Amniotic stem cell (primary cell): ENCODE measurements at places on chromosomes 3 and 15.

GRCh38 chr3:119690043-119690656, 12.7 kb upstream of the CFAP91 start:
- no peak for DNase-seq

- DNase-seq, result no peak
These were observed 21.1 kb upstream of the GBE1 start for GRCh38 chr3:81782585-81782984.

DNA sequence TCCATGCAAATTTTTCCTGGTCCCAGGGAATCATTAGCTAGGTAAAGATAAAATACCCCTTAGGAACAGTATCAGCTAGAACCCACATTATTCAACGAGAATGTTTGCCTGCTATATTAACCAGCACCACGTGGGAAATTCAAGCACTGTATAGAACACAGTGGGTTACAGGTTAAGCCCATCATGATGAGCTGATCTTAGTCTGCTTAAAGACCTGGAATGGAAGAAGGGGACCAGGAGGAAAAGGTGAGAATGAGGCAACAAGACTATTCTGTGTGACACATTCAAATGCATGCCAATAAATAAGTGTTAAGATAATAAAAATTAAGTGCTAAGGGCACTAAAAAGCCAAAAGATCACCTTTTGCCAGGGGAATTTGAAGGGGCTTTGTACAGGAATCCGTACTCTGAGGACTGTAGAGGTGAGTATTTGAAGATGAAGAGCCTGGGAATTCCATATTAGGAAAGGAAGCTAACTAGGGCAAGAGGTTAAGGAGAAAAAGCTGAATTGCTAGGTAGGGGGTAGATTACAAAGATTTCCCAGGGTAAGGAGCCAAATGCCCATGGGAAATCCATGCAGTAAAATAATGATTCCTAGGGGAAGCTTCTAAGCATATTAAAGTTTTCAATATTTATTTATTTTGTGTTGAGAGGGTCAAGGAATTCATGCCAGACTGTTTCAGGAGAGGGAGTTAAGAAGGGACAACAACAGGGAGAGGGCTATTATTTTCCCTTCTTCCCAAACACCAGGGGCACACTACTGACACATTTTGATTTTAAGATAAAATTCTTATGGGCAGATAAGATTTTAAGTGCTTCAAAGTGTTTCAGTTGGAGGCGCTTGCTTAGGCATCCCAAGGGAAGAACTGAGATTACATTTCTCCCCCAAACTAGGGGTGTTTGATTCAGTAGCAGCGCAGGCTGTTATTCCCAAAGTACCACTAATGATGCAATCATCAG, 2.3 kb upstream of the MED12L start:
- no peak for DNase-seq

DNA sequence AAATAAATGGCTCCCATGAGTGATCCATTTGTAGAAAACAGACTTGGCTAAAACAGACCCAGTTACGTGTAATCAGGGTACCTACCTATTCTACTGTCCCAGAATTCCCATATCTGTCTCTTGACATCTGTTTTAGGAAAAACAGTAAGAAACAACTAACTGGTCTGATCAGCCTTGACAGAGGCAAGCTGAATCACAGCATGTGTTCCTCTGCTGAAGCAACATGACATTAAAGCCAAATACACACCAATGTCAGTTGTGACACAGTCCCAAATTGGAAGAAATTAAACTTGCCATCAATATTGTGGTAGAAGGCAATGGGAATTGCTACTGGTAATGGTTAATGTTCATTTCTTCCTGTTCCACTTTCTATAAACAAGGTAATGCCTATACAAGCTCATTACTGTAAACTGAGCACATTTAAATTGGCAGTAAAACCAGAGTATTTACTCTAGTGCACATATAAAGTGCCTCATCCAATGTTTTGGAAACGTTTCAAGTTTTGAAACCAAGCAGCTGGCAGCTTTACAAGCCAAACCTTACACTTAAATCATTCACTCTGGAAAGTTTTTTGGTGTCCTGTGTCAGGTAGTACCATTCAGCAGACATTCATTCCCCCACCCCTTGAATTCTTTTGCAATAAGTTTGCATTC, 27.0 kb downstream of the ALDH1A2 start:
- DNase-seq, result no peak

DNA sequence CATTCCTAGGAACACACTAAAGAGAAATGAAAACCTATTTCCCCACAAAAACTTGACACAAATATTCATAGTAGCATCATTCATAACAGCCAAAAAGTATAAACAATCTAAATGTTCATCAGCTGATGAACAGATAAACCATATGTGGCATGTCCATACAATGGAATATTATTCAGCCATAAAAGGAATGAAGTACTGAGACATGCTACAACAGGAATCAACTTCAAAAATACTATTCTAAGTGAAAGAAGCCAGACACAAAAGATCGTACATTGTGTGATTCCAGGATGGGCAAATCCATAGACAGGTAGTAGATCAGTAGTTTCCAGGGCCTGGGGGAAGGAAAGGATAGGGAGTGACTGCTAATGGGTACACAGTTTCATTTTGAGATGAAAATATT, 118.0 kb downstream of the GSK3B start:
- no peak for DNase-seq

DNA sequence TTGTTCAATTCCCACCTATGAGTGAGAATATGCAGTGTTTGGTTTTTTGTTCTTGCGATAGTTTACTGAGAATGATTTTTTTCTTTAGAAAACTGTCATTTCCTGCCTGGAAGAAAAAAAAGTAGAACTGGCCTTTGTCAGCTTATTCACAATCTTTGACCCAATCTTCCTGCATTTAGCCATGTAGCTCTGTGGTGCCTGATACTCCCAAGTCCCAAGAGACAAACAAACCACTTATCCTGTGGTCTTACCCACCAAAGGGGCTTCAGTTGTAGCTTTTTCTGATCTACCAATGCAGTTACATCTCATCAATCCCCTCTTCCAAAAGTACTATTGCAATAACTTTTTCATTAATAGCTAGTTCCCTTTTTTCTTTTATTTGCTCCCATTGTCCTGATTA, 444.6 kb downstream of the GRM7 start:
- no peak for DNase-seq

GRCh38 chr15:48642795-48643194, 2.7 kb downstream of the FBN1 start:
- no peak for DNase-seq

- no peak for DNase-seq
These were observed 169.8 kb upstream of the ROBO1 start for GRCh38 chr3:79937567-79937966.

DNA sequence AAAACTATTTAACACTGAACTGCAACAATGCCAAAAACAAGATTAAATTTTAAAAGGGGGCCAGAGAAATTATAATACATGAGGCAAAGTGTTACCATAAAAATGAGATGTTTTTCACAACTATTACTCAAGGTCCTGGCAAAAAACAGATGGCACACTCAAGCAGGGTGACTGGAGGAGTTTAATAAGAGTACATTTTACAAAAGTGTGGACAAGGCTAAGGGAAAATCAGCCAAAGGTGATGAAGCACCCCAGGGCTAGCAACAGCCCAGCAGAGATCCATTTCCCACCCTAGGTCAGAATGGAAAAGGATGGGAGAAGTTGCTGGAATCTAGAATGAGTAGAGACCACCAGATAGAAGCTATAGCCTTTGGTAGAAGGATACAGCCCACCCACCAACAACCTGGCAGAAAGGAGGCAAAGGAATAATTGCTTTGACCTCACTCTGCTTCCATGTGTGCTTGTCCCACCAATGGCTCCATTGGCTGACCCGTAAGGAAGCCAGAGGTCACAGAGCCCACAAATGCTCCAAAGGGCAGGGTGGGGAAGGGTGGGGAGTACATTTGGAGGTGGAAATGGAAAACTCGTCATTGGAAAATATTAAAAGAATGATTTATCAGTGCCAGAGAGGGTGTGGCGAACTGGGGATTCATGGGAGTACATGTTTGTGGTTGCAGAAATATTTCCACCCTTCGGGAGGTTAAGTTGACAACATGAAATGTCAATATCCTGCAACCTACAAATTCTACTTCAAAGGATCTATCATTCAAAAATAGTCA, 161.0 kb upstream of the UBE2E2 start:
- no peak for DNase-seq

DNA sequence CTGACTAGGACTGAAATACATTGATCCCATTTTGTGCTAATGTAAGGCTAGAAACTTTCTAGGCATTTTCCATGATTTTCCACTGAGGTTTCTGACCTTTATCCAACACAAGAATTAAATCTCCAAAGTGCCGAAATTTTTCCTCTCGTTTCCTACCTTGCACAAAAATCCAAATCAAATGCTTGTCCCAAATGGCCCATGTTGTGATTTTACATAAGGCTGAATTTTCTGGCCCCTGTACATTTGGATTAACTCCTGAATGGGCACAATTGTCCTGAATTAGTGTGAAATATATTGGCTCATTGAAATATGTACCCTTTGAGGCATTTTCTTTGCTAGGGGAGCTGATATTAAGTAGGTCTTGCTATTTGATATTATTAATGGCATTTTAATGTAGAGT, 105.6 kb upstream of the CBLB start:
- DNase-seq, result no peak

GRCh38 chr15:63860155-63860554, 26.4 kb upstream of the HERC1 start:
- no peak for DNase-seq

- no peak for DNase-seq
These were observed 11.8 kb upstream of the SCN10A start for GRCh38 chr3:38827791-38828190.

- DNase-seq, result no peak
These were observed 53.1 kb upstream of the ABHD2 start for GRCh38 chr15:89035150-89035549.

DNA sequence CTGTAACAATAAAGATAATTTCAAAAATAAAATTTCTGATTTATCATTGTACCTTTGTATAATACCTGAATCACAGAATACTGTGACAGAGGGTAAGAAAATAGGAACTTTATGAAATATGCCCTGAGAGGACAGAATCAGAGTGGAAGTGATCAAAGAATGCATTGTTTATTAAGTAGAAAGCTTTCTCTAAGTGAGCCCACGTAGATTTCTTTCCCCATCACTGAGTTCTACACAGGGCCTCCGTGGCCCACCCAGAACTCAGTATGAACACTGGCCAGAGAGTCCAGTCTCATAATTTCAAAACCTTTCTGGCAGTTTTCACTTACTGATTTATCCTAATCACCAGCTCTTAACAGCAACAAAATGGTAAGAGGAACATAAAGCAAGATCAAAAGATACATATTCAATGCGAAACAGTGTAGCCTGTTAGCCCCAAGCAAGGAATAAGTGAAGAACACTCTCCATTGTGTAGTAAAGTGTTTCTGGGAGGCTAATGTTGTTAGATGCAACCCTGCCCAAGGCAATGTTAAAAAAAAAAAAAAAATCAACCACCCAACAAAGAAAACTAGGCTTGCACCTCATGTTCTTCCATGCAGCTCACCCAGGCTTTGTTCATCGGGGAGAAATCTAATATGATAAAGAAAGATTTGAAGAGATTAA, 341.3 kb downstream of the LSAMP start:
- DNase-seq, result no peak

- DNase-seq, result no peak
These were observed 92.7 kb upstream of the PLXND1 start for GRCh38 chr3:129699199-129699598.

DNA sequence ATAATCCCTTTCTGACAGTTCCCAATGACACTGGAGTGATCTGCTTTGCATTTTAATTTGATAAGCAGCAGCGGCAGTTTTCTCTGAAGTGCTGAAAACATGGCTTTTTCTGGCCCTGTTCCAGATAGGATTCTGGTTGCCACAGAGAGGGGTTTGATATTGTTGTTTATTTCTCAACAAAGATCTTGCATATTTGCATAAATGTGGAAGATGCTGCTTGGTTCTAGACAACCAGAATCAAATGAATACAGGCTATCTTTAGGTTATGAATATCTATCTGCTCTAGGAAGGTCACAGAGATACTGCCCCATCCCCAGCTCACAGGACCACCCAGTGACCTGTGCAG, 137.1 kb downstream of the ZNF609 start:
- no peak for DNase-seq
